NCI-H69 (cell line): ENCODE measurements at places on chromosomes 7 and 10.

GRCh38 chr10:5816170-5816569, 2.9 kb upstream of the GDI2 start:
- no peak for DNase-seq

- no peak for DNase-seq
Observed at GRCh38 chr7:20401861-20402746, 71.4 kb downstream of the ITGB8 start.

GRCh38 chr7:117138981-117139380, 183.9 kb downstream of the WNT2 start:
- no peak for DNase-seq

DNA sequence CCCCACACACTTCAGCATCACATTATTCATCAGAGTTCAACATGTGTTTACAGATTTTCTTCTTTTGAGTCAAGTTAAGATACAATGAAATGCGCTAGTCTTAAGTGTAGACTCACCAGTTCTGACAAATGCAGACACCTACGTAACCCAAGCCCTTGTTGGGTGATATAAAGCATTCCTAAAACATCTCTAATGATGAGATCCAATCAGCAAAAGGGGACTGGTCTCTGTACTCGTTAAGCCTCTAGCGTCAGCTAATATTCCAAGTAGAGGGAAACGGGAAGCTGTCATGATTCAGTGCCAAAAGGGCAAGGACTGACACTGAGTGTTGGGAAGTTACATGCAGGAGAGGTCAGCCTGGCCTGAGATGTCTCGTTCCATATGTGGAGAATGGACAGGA, 38.7 kb upstream of the TRIL start:
- no peak for DNase-seq

- no peak for DNase-seq
Observed at GRCh38 chr7:10821156-10821555, 152.5 kb upstream of the PHF14 start.

DNA sequence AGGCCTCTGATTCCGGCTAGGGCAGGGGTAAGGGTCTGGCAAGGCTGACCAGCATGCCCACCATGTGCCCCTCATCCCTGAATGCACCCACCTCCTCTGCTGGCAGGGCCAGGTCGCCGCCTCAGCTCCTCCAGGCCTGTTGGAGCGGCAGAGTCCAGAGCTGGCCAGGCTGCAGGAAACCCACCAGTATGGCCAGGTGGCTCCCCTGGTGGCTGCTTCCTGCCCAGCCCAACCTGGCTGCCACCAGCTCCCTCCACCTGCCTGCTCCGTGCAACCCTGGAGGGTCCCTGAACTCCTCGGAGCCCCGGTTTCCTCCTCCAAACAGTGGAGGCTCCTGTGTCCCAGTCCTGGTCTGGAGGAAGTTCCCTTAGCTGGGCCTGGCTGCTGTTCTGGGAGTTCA, 39.6 kb downstream of the MICALL2 start:
- peak; percentile 31 for DNase-seq

DNA sequence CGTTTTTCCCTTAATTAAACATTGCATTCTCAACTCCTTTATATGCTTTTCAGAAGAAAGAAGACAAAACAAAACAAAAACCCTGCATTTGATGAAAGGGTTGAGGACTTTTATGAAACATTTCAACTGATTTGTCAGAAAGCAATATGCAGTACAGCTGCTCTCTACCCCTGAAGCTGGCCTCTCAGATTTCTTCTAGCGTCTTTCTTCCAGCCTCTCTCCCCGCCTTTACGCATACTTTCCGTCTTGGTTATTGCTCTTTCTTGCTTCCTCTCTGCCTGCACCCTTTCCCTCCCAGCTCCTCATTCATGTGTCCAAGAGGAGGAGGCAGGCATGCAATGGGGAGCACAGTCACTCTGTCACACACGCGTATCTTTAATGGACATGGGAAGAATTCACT, 91.0 kb upstream of the COL1A2 start:
- peak; percentile 12 for DNase-seq

DNA sequence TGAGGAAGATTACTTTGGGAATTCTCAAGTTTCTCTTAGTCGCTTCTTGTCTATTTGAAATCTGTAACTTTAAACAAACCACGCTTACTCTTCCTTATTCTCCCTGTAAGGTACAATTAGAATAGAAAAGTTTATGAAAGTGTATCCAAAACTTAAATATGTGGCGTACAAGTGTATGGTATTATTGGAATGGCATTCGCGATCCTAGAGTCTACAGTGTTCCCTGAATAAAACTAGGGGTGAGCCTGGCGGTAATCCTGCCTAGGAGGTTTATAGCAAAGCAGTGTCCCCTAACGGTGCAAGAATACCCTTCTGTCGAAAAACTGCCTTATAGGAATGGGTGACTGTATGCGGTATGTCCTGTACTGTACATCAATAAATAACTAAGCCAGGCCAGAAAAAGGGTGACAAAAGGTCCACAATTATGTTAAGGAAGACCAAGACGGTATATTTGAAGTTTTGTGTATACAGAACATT, 1.2 kb downstream of the TASOR2 start:
- peak; percentile 18 for DNase-seq

DNA sequence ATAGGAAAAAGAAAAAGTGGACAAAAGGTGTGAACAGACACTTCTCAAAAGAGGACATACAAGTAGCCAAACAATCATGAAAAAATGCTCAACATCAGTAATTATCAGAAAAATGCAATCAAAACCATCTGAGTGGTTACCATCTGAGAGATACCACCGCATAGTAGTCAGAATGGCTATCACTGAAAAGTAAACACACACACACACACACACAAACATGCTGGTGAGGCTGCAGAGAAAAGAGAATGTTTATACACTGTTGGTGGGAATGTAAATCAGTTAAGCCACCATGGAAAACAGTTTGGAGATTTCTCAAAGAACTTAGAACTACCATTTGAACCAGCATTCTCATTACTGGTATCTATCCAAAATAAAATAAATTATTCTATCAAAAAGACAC, 145.7 kb downstream of the CYP26A1 start:
- DNase-seq: no peak

DNA sequence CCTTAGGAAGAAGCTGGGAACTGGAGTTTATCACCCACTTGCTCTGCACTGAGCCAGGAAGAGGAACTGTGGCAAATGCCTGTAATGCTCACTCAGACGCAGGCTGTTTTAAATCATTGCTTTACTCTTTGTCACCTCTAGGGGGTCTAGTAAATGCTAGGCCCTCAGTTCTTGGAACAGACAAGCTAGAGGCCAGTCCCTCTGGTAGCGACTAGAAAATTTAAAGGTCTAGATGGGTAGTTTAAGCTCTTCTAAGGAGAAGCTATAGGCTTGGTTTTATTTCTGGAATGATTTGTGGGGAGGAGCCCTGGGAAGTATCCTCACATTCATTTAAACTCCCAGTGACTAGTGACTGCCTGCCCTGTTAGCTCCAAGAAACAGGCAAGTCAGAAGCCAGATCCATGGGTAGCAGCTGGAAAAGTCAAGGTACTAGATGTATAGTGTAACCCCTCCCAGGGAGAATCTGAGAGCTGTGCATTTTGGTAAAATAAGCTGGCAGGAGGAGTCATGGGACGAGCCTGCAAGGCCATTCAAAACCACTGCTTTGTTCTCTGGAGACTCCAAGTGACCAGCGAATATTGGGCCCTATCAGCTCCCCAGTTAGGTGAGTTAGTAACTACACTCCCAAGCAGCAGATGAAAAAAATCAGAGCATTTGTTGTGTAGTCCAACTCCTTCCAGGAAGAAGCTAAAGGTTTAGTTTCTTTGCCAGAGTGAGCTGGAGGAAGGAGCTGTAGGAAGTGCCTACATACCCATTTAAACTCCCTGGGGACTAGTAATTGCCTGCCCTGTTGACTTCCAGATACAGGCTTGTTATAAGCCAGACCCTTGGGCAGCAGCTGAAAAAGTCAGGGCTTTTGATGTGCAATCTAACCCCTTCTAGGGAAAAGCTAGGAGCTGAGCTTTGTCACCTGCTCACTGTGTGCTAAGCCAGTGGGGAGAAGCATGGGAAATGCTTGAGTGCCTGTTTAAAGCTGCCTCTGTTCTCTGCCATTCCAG, 68.9 kb downstream of the DYNC1I1 start:
- DNase-seq: peak; percentile 82
